ENCODE measurements at places on chromosomes 13 and 19. TPM values are rescaled to one million over a fixed set of nuclear protein-coding genes. Genes with fewer than 3 reads are reported as not detected.

Gene KIR3DL1
- total RNA-seq = not detected

Gene LSM14A
- 117 TPM for total RNA-seq

Gene GJA3
- total RNA-seq = not detected

Gene ZNF837
- total RNA-seq = 0.57 TPM

Gene CEACAM1
- total RNA-seq = 1.5 TPM

Gene P2RY11
- total RNA-seq = 2.3 TPM

Measured in thoracic aorta endothelial cell (primary cell).